Stimulated activated CD8-positive, alpha-beta memory T cell treated with anti-CD3 and anti-CD28 coated beads, Interleukin-15, amount 100 ng/mL, for 48 hours (primary cell): ENCODE measurements at places on chromosomes 1 and 21.

- DNase-seq: no peak
Measured at GRCh38 chr21:39161064-39161463, 22.2 kb downstream of the PSMG1 start.

DNA sequence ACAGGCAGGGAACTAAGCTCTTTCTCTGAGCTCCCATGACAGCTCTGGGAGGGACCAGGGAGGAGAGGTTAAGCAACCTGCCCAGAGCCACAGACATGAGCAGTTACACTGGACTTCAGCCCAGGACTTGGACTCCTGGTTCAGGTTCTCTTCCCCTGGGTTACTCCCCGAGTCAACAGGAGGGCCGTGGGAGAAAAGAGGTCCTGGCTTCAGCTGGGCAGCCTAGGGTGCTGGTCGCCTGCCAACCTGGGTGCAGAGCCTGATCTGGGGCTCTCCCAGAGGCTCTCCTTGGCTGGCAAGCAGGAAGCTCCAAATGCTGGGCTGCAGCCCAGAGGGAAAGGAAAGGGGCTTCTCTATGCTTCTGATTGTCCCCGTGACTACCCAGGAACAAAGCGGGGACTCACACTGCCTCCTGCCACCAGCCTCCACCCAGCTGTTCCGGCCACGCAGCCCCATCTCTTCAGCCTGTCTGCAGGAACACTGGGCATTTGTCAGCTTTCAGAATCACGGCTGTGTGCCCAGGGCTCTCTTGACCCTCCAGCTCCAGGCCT, 141.8 kb downstream of the HIVEP3 start:
- no peak for DNase-seq

- DNase-seq: peak; percentile 36
Measured at GRCh38 chr1:167059045-167059808, 30.9 kb downstream of the GPA33 start.

- no peak for DNase-seq
Measured at GRCh38 chr1:175564723-175565122, 178.7 kb downstream of the TNR start.

- no peak for DNase-seq
Measured at GRCh38 chr1:175865041-175865766, 121.8 kb upstream of the TNR start.

- DNase-seq: no peak
Measured at GRCh38 chr21:45780647-45781046, 137.1 kb downstream of the PCBP3 start.

- DNase-seq: no peak
Measured at GRCh38 chr1:32447469-32448185, 17.2 kb upstream of the ZBTB8B start.

DNA sequence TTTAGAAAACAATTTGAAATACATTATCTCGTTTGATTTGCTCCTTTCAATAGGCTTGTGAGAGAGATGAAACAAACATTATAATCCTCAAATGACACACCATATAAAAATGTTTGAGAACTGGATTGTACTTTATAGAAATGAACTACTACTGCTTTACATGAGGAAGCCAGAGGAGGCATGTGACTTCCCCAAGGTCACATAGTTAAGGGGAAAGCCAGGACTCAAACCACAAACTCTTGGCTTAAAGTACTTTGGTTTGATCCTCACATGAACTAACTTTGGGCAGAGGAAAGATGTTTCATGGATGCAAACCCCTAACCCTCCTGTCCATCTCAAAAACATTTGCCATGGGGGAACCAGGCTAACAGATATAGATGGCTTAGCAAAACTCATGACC, 4.7 kb downstream of the ARHGEF11 start:
- DNase-seq: no peak

GRCh38 chr1:240455228-240455821, 156.6 kb downstream of the GREM2 start:
- no peak for DNase-seq

GRCh38 chr1:183195142-183195574, 9.1 kb downstream of the LAMC2 start:
- no peak for DNase-seq

DNA sequence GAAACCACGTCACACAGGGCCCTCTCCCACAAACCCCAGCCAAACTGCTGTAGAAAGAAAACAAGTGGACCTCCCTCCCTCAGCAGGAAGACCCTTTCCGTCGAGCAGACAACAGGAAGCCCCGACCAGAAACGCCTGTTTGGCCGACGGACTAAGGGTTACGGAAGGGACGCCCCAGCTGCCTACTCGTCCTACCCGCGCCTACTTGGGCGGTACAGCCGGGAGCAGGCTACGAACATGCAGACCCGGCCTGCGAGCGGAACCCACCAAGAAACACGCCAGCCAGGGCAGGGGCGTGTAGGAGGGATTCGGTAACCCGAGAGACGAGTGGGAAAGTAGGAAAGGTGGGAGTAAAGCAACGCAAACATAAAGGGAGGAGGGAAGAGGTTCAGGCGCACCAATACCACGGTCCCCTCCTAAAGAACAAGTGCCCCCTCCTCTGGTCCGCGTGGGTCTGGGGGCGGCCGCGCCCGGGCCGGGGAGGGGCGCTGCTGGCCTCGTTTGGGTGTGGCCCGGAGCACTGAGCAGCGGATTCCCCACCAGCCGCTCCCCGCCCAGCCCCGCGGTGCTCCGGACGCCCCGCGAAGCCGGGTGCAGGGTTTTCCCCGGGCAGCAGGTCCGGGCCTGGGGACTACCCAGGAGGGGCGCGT, 450 bp downstream of the S100A10 start:
- no peak for DNase-seq

- no peak for DNase-seq
Measured at GRCh38 chr1:179824265-179824664, 53.3 kb downstream of the TOR1AIP2 start.

DNA sequence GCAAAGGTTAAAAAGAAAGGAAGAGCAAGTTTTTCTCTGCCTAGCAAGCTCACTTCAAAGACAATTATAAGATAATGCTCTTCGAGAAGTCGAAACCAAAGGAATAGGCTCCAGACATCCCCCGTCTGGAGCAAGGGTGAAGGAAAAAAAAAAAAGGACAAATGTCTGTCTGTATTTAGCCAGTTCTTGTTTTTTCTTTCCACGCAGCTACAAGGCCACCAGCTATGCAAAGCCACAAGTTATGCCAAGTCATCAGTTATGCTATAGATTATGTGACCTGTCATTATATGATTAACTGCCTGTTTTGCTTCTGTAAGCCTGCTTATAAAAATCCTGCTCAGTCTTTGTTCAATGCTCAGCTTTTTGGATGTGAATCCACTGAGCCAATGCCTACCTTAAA, 2.4 kb upstream of the THEM5 start:
- DNase-seq: no peak

- DNase-seq: peak; percentile 9
Measured at GRCh38 chr21:41817228-41817627, 50.4 kb upstream of the RIPK4 start.

GRCh38 chr1:55679971-55680370, 464.8 kb upstream of the USP24 start:
- DNase-seq: no peak

DNA sequence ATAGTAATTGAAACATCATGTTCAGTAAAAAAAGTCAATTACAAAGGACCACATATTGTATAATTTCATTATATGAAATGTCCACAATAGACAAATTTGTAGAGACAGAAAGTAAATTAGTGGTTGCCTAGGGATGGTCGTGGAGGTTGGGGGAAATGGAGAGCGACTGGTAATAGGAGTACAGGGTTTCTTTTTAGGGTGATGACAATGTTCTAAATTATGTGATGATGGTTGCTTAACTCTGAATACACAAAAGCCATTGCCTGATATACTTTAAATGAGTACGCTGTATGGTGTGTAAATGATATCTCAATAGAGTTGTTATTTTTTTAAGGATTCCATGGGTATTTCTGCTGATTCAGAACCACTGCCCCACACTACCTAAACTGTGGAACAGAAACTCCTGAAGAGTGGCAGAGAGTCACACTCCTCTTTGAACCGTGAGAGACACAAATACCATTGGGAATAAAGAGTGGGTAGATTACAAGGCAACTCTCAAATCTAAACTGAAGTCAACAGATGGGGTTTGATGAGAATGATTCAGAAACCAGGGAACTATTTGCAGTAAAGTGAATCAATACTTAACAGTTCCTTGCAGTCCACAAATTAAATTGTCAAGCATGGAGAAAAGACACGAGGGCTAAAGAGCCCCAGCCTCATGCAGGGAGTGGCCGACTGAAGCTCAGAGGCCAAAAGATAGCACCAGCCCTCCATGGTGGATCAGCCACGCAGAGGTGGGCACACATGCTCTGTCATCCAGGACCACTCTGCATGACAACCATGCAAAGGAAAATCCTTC, 118.0 kb downstream of the CAPN8 start:
- no peak for DNase-seq

- DNase-seq: no peak
Measured at GRCh38 chr1:27049607-27050006, 37.0 kb upstream of the TENT5B start.

DNA sequence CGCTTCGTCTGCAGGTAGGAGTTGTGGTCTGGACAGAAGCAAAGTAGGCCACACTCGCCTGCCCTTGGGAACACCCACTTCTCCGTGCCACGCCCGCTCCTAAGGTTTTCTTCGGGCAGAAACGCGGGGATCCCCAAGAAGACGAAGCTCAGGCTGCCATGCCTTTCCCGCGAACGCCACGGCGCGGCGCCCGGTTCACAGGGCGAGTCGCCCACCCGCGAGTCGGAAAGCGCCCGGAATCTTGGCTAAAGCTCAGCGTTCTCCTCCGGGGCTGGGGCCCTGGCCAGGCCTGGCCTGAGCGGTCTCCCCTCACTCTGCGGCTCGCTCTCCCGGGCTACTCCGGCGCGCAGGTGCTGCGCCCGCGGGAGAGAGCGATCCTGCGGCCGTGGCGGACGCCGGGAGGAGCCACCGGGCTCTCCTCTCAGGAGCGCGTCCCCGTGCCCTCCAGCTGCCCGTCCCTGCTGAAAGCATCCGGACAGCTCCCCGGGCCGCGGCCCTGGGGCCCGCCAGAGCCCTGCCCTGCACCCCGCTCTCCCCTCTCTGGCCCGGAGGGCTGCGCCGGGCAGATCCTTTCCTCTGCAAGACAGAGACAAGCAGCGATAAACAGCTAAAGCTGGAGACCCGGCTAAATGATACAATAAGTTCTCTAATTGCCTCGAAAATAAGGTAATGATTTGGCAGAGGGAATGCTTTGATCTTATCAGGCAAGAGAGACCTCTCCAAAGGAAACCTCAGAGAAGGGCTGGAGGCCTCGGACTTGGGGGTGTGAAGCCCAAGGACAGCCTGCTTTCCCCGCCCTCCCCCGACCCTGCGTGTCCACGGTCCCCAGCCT, 6.7 kb upstream of the WNT2B start:
- no peak for DNase-seq

GRCh38 chr1:172401892-172402291, 18.6 kb upstream of the C1orf105 start:
- no peak for DNase-seq

GRCh38 chr1:219329578-219329977, 155.9 kb downstream of the LYPLAL1 start:
- no peak for DNase-seq

DNA sequence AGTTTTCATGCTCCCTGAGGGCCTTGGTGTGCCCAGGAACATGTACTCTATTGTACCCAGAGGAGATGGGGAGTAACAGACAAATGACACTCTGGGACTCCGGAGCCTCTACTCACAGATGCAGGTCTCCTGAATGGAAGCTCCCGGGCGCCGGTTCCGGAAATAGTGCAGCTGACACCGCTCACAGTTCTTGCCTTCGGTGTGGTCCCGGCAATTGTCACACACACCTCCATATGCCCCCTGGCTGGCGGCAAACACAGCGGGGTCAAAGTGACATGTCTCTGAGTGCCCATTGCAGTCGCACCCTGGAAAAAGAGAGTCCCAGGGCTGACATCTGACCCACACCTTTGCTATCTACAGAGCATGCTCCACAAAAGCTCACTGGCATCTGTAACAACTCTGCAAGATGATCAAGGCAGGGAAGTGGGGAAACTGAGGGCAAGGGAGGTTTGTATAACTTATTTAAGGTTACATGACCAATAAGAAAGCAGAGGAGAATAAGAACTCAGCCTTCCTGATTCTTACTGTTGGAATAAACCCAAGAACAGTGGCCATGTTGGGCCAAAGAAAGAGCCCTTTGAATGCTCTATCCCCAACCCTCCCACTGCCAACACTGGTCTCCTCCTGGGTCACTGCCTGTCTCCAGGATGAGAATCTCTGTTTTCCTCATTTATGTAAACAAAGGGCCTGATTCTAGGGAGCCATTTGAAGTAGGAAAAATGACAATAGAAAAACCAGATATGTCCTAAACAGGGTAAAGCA, 22.4 kb downstream of the LAMB3 start:
- DNase-seq: no peak

DNA sequence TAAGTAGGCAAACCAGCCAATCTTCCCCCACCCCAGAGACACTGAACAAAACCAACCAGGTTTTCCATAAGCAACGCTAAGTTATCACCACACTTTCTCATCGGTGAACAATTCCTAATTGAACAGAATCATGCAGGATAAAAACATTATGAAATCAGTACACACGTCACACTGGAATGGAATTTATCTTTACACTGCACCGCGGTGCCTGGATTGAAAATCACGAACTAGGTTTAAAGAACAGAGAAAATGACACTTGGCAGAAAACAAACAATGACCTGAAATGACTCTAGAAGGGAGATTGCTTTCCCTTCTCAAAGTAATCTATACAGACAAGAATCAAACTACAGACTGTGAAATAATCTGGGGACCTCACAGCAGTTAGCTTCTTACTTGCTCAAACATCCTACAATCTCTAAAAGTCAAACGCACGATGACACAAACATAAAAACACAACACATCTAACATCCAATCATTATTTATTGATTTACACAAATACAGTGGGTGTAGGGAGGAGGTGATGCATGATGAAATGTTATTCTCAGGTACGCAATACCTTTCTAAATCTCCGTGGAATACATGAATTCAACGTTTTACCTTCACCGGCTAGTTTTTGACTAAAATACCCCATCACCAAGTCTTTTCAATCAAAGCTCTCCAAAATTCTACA, 1.9 kb downstream of the EIF4G3 start:
- DNase-seq: no peak

DNA sequence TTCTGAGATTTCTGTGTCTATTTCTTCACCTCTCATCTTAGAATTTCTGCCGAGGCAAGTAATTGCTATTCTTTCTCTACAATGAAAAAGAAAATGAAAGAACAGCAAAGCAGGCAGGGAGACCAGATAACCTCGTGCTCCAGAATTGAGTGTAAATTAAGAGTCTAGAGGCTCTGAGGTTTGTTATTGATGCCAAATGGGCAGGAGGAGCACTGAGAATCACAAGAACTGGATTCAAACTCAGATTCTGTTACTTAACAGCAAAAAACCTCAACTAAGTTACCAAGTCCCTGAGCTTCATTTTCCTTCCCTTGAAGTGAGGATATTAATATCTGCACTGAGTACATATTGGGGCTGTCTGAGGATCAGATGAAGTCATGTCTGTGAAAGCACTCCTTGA, 5.5 kb upstream of the DDR2 start:
- no peak for DNase-seq

GRCh38 chr1:150528196-150528595, 12.6 kb downstream of the FALEC start:
- no peak for DNase-seq

DNA sequence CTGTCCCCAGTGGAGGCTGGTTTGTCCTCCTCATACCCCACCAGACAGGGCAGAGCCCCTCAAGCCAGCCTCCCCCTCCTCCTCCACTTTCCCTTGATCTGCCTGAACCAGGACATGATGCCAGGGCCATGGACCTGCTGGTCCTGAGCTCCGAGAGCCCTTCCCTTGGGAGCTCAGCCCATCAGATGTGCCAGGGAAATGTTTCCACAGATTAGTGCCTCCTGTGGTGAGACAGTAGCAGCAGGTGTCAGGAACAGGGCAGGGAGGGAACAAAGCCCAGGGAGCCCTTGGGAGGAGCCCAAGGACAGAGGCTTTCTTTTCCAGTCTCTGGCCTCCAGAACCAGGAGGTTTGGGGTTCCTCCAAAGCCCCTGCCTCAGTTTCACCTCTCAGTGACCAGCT, 14.6 kb upstream of the SLC41A1 start:
- no peak for DNase-seq
